ENCODE measurements at places on chromosomes 12 and 14. TPM values are rescaled to one million over a fixed set of nuclear protein-coding genes. Genes with fewer than 3 reads are reported as not detected.
A peak's percentile ranks its signal among the peaks of the same experiment; 100 is the strongest.

Gene P2RX2
- total RNA-seq = not detected

GRCh38 chr12:32470936-32471470, 71.6 kb downstream of the FGD4 start:
- no peak for DNase-seq

- no peak for DNase-seq
Observed at GRCh38 chr12:93290391-93290790, 87.3 kb upstream of the NUDT4 start.

- DNase-seq = no peak
Observed at GRCh38 chr12:32482226-32482625, 82.9 kb downstream of the FGD4 start.

Gene NCKAP5L
- 5.7 TPM for total RNA-seq

Gene PRR4
- 3.2 TPM for total RNA-seq

Gene USP44
- total RNA-seq = 15.5 TPM

DNA sequence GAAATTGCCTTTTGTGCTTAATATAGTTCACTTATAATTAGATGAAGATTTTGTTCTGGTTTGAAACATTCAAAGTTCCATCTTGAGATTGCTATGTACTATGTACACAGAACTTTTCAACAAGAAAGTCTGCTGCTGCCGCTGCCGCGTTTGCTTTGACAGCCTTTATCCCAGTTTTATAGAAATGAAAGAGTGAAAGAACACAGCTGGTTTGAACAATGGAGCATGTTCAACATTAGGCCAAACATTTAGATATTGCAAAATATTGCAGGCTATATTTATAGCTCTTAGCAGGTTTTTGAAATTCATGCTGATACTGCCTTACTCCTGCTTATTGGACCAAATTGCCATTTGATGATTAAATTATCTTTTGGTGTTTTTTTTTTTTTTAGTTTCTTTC, 299.8 kb upstream of the PRKD1 start:
- DNase-seq = no peak

DNA sequence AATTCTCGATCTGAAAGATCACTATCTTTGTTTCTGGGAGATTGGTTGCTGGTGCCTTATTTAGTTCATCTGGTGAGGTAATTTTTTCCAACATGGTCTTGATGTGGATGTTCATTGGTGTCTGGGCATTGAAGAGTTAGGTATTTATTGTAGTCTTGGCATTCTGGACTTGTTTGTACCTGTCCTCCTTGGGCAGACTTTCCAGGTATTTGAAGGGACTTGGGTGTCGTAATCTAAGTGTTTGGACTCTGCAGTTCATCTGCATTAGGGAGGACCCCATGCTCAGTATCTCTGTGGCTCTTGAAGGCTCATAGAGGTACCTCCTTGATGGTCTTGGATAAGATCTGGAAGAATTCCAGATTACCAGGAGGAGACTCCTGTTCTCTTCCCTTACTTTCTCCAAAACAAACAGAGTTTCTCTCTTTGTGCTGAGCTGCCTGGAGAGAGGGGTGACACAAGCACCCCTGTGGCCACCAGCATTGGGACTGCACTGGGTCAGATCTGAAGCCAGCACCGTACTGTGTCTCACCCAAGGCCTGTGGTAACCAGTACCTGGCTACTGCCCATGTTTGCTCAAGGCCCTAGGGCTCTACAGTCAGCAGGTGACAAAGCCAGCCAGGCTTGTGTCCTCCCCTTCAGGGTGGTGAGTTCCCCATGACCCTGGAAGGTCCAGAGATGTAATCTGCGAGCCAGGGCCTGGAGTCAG, 5.3 kb downstream of the A2ML1 start:
- no peak for DNase-seq

- no peak for DNase-seq
Observed at GRCh38 chr12:125262851-125263250, 197.6 kb downstream of the AACS start.

Gene GPR137C
- 0.05 TPM for total RNA-seq

DNA sequence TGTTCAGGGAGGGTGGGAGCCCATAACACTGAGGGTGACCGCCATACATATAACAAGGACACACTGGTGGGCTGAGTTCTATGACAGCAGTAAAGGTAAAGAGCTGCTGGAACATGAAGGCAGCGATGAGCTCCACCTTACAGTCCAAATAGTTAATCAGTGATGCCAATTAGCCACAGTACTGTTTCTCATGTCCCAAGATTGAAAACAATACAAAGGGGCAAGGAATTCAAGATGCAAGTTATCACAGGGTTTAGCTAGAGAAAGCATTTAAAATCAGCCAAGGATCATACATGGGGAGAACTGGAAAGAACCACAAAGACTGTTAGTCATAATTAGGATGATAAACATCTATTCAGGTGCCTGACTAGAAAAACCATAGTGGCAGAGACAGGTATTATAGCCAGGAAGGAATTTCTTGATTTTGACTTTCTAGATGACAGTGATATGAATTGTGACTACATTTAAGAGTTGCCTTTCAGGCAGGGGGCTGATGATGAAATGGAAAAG, 221.2 kb downstream of the SLC2A13 start:
- DNase-seq = no peak

- no peak for DNase-seq
Observed at GRCh38 chr12:123099560-123100192, 51.2 kb downstream of the PITPNM2 start.

DNA sequence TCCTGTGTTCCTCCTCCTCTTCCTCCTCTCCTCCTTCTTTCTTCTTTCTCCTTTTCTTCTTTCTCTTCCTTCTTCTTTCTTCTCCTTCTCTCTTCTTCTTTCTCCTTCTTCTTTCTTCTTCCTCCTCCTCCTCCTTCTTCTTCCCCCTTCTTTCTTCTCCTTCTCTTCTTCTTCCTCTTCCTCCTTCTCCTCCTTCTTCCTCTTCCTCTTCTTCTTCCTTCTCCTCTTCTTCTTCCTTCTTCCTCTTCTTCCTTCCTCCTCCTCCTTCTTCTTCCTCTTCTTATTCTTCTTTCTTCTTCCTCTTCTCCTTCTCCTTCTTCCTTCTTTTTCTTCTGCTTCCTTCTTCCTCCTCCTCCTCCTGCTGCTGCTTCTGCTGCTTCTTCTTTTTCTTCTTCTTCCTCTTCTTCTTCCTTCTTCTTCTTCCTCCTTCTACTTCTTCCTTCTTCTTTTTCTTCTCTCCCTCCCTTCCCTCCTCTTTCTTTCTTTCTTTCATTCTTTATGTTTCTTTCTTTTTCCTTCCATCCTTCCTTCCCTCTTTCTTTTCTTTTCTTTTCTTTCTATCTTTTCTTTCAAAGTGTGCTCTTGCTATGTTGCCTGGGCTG, 19.0 kb downstream of the C12orf71 start:
- no peak for DNase-seq

DNA sequence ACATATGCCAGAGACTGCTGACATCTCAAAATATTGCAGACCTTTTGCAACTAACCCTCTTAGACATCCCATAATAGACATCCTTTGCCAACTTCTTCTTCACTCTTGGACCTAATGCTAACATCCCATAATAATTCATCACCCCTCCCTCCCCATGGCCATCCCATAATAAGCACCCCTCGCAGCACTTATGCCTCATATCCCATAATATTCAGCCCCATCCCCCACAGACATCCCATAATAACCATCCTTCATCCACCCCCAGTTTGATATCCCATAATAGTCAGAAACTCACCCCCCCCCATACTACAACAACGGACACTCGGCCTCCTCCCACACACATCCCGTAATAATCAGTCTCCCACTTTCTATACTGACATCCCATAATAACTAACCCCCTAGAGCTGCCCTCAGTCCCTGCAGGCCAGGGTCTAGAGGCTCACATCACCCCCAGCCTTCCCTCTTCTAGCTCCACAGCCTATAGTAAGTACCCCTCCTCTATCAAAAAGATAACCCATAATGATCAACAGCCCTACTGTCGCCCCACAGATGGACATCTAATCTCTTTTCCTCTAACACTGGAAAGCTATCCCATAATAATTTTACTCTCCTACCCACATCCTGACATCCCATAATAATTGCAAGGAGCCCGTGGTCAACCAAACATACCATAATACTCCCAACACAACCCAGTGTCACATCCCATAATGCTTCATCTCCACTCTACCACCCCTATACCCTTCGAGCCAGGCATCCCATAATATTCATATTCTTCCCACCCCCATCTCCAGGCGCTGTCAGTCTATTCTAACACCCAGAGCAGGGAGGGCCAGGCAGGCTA, 792 bp upstream of the CHD4 start:
- DNase-seq = peak; percentile 89

DNA sequence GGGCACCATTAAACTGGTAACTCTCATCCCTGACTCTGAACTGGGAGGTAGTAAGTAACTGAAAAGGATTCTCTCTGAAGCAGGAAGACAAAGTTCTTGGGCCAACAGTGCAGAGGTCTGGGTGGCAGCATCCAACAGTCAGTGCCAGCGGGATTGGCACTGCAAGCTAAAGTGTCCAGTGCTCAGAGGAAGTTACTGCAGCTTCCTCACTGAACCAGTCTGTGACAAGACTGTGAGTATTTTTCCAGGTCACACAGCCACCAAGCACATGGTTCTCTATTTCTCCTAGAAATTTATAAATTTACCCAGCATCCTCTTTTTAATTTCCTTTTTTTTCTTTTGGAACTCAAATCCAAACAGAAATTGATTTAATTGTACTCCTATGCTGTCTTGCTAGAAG, 81.6 kb upstream of the FAR2 start:
- DNase-seq = no peak

- no peak for DNase-seq
Observed at GRCh38 chr12:81206429-81206828, 128.6 kb downstream of the ACSS3 start.

DNA sequence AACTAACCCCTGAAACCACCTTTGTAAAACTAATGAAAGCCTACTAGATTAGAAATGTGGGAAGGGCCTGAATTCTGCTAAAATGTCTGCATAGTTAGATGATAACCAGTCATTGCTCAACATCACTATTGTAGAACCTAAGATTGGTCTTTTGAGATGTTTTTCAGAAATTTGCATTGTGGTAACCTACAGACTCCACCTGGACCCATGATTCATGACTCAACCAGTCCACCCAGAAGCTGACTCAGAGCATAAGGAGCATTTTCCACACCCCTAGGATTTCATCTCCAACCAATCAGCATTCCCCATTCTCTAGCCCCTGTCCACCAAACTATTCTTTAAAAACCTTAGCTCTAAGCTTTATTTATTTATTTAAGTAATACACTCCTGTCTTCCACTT, 30.4 kb upstream of the CHGA start:
- DNase-seq = no peak

DNA sequence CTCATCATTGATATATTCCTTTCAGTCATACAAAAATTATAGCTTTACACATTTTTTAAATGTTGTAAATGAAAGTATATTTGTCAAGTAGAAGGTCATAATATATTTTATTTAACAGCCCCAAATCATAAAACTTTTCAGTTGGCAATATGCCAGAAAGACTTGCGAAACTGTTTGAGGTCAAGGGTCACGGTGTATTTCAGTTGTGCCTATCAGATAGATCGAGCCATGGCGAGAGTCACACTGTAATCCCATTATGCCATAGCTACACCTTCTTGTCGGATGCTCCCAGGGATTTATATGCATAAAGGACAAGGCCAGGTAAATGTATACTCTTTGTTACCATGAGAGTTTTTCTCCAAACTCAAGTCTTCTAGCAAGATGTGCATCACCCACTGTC, 26.7 kb upstream of the G2E3 start:
- no peak for DNase-seq

DNA sequence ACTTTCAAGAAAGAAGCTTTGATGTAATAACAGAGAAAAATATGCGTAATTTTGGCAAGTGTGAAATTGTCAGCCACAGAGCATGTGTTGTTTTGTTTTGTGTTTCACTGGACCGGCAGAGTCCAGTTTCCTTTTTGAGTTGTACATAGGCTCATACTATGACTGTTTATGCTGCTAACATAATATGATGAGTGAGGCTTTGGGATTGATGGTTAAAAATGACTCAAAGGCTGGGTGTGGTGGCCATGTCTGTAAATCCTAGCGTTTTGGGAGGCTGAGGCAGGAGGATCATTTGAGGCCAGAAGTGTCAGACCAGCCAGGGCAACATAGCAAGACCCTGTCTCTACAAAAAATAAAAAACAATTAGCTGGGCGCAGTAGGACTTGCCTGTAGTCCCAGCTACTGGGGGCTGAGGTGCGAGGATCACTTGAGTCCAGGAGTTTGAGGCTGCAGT, 487.9 kb downstream of the PCNX1 start:
- peak; percentile 41 for DNase-seq

DNA sequence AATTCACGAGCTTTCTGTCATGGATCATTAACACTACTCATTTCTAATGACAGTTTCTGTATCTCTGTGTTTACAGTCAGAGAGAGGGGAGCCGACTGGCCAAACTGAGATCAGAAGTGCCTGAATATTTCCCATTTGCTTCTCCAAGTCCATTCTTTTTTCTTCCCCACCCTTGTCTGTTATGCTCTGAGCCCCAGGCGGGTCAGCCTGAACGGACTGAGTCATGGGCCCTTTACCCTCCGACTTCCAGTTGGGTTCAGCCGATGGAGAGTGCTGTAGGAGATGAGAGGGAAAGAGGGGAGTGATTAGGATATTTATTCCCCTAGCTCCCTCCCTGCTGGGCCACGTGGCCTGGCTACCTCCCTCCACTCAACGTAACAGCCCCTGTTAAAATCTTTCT, 104.7 kb downstream of the PAH start:
- DNase-seq = no peak

DNA sequence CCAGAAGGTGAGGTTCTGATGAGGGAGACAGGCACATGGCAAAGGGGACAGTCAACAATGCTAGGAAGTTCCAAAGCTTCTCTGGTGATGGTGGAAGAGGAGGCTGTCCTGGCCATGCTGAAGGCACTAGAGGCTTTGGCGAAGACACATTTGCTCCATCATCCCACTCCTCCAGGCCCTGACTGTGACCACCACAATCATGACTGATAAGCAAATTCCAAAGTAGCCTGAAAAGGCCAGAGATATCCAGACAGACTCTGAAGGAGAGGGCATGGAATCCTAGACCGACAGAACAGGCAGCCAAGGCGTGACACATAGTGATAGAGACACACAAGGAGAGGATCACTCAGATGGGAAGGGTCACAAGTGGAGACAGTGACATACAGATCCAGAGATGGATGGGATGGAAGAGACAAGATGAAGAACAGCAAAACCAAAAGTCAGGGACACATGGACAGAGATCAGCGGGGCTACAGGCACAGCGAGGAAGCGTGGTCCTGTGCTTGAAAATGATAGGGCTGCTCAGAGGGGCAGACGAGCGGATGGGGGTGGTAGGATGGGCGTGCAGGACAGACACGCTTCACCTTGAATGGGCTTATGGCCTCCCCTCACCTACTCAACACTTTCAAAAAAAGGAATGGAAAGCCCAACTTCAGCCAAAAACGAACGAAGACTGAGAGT, 1.3 kb downstream of the ZFHX2 start:
- DNase-seq = no peak

Gene SERPINA3
- total RNA-seq = not detected

Gene MIP
- total RNA-seq = not detected

Gene GPR65
- total RNA-seq = 17.1 TPM

- DNase-seq = no peak
Observed at GRCh38 chr14:103676881-103677675, 38.2 kb downstream of the XRCC3 start.

Gene CALCOCO1
- 15.5 TPM for total RNA-seq

DNA sequence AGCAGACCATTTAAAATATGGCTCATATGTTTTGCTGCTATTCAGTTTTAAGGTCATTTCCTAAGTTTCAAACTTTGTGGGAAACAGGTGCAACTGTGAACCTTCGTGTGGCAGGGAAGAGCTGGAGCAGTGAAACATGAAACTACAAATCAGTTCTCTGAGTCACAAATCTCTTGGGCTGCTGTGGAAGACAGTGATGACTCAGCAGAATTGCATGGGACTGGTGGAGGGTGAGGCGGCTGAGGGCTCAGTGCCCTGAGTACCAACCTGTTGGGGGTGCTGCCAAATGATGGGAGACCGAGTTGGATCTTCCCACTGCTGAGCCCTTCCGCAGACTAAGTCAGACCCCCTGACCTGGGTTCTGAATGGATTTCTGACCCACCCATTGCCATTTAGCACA, 8.4 kb upstream of the CALM1 start:
- DNase-seq = no peak

Measured in activated CD8-positive, alpha-beta T cell treated with anti-CD3 and anti-CD28 coated beads for 36 hours (primary cell).